ENCODE measurements at places on chromosomes 2 and 18. TPM values are rescaled to one million over a fixed set of nuclear protein-coding genes. Genes with fewer than 3 reads are reported as not detected.

The C18orf54 gene
- total RNA-seq, result 0.96 TPM

The SDC1 gene
- total RNA-seq, result 0.32 TPM

The FTCDNL1 gene
- 3.4 TPM for total RNA-seq

The GALR1 gene
- not detected for total RNA-seq

The CHRNG gene
- total RNA-seq, result not detected

The HDAC4 gene
- 65.7 TPM for total RNA-seq

The IL36G gene
- not detected for total RNA-seq

The CROCC2 gene
- total RNA-seq, result 2.9 TPM

The CFAP65 gene
- total RNA-seq, result not detected

The HOXD4 gene
- total RNA-seq, result 13.6 TPM

The METTL8 gene
- 6.7 TPM for total RNA-seq

The ALPI gene
- total RNA-seq, result not detected

The REG3A gene
- not detected for total RNA-seq

The CCDC150 gene
- total RNA-seq, result 7.1 TPM

The SPATA3 gene
- total RNA-seq, result not detected

The ITGAV gene
- total RNA-seq, result 115 TPM

The IL1R2 gene
- total RNA-seq, result 25.4 TPM

The IL36B gene
- total RNA-seq, result not detected

The DNPEP gene
- total RNA-seq, result 113 TPM

The ANKRD44 gene
- 66.3 TPM for total RNA-seq

Measured in ascending aorta (tissue), 2 donors.